Germinal center (tissue), 1 donor: ENCODE measurements at places on chromosomes 5 and 9.
A peak's percentile ranks its signal among the peaks of the same experiment; 100 is the strongest.

DNA sequence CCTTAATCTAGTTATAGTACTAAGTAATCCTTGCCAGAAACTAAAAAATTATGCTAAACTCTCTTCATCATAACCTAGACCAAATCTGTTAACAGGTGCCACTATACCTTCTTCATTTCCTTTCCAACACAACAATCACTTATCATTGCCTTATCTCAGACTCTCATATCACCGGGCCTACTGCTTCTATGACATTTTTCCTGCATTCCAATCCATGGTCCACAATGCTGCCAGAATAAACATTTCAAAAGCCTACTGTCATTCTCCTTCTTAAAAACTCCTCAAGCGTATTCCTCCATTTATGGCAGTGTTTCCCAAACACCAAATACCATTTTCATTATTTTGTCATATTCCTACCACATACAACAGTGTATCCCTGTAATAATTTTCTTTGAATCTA, 6.5 kb downstream of the PPP6C start:
- DNase-seq, result no peak

DNA sequence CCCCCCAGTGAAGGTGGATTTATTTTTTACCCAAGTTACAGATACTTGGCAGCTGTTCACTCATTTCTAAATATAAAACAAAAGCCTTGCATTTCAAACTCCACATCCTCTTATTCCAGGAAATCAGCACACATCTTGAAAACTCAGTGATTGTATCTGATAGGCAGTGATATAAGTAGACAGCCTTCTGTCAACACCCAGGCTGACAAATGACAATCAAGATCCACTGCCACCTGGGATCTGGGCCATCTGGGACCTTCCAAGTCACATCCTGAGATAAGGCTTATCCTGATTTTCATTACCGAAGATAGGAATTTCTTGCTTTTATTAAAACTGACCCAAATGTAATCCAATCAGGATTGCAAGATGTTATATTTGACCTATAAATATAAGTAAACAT, 201.3 kb upstream of the PUM3 start:
- no peak for DNase-seq

GRCh38 chr5:81768935-81769452, 18.1 kb upstream of the SSBP2 start:
- no peak for DNase-seq

- DNase-seq, result no peak
These were observed 170.4 kb downstream of the ARRDC3 start for GRCh38 chr5:91212714-91213092.

- no peak for DNase-seq
These were observed 63.3 kb downstream of the ABCA1 start for GRCh38 chr9:104864675-104865104.

DNA sequence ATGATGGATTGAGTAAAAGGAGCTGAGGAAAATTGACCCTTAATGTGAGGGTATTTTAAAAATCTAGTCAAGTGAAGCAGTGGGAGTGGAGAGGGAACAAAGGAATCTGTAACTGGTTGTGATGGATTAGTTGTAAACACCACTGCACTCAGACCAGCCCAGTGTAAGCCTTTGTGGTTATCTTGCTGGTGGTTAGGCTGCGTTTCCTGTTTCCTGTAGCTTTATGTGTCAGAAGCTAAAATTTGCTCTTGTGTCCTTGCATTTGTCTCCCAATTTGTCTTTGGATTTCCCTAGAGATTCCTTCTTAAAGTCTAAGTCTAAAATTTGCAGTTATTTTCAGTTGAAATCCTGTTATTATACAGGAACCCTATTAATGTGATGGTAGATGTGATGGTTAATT, 6.3 kb downstream of the IFNA21 start:
- no peak for DNase-seq

- DNase-seq, result no peak
These were observed 165.6 kb downstream of the SMARCA2 start for GRCh38 chr9:2180704-2181103.

GRCh38 chr9:89418882-89419640, 78.9 kb downstream of the SEMA4D start:
- peak; percentile 78 for DNase-seq

GRCh38 chr9:125743682-125744428, 3.3 kb upstream of the PBX3 start:
- no peak for DNase-seq

- DNase-seq, result no peak
These were observed 28.9 kb downstream of the FNIP1 start for GRCh38 chr5:131767891-131768290.

DNA sequence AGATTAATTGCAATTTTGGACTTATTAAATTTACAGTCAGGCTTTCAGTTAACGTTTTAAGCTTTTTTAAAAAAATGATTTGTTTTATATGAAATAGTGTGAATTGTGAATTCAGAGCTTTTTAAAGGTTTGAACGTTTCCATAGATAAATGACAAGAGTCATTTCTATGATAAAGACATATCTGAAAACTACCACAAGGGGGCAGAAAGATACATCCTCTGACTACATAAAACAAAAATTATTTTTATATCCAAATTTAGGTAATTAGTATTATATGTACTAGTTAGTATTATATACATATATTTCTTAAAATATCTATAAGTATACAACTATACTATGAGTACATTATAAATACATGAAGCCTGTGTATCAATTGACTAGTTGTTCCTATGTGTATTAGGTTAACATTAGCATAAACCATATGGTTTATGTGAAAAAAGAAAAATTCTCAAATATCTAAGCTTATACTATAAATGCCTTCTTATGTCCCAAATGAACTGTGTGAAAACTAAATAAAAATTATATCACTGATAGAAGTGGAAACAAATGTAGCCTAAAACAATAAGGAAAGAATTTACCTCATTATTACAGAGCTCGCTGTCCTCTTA, 155.2 kb downstream of the MEF2C start:
- no peak for DNase-seq

DNA sequence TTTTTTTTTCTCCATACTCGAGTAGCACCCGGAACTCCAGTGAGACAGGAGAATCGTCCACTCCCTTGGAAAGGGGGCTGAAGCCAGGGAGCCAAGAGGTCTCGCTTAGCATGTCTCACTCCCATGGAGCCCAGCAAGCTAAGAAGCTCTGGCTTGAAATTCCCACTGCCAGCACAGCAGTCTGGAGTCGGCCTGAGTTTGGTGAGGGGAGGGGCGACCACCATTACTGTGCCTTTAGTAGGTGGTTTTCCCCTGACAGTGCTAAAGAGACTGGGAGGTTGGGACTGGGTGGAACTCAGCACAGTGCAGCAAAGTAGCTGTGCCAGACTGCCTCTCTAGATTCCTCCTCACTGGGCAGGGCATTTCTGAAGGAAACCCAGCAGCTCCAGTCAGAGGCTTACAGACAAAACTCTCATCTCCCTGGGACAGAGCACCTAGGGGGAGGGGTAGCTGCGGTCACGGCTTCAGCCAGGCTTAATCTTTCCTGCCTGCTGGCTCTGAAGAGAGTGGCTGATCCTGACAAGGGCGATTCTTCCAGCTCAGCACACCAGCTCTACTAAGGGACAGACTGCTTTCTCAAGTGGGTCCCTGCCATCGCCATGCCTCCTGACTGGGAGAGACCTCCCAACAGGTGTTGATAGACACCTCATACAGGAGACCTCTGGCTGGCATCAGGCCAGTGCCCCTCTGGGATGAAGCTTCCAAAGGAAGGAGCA, 414.5 kb upstream of the ZNF608 start:
- DNase-seq, result no peak
